Activated CD4-positive, alpha-beta T cell treated with anti-CD3 and anti-CD28 coated beads, Interleukin-10, Interleukin-2, amounts not matched to agents 100 ng/mL and 50 ng/mL, durations not matched to agents 16 hours and 8 hours (primary cell): ENCODE measurements at places on chromosomes 5 and 9.

DNA sequence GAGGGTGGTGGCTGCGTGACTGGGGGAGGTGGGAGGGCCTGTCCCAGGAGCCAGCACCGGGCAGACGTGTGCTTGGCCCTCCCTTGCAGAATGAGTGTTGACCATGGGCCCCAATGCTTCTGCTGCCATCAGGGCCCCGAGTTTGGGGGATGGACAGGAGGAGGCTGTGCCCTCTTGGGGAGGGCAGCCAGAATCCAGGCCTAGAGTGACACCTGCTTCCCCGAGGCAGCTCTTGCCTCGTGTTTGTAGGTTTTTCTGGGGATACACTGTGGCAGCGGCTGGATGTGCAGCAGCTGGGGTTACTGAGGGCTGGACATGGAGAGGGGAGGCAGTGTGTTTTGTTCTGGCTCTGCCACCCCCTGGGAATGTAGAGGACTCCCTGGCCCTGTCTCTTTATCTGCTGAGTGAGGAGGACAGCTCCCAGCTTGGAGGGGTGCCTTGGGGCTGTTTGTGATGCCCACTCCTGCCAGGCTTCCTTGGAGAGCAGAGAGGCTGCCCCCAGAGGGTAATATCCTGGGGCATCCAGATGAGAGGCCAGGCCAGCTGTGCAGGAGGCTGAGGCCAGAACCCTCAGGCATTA, 22.7 kb downstream of the WNK2 start:
- no peak for DNase-seq

DNA sequence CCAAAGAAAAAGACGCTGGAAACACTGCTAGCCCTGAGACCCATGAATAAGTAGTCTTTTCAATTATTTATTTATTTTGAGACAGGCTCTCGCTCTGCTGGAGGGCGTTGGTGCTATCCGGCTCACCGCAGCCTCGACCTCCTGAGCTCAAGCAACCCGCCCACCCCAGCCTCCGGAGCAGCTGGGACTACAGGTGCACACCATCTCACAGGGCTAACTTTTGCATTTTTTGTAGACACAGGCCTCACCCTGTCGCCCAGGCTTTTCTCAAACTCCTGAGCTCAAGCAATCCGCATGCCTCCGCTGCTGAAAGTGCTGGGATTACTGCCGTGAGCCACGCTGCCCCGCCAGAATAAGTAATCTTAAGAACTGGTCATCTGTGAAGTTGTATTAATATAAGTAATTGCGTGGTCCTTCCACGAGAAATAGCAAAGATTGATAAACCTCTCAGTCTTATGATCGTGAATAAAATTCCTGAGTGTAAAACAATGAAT, 1.6 kb downstream of the ANXA2R start:
- DNase-seq, result peak; percentile 35

GRCh38 chr5:78544561-78545201, 103.9 kb downstream of the LHFPL2 start:
- peak; percentile 38 for DNase-seq

DNA sequence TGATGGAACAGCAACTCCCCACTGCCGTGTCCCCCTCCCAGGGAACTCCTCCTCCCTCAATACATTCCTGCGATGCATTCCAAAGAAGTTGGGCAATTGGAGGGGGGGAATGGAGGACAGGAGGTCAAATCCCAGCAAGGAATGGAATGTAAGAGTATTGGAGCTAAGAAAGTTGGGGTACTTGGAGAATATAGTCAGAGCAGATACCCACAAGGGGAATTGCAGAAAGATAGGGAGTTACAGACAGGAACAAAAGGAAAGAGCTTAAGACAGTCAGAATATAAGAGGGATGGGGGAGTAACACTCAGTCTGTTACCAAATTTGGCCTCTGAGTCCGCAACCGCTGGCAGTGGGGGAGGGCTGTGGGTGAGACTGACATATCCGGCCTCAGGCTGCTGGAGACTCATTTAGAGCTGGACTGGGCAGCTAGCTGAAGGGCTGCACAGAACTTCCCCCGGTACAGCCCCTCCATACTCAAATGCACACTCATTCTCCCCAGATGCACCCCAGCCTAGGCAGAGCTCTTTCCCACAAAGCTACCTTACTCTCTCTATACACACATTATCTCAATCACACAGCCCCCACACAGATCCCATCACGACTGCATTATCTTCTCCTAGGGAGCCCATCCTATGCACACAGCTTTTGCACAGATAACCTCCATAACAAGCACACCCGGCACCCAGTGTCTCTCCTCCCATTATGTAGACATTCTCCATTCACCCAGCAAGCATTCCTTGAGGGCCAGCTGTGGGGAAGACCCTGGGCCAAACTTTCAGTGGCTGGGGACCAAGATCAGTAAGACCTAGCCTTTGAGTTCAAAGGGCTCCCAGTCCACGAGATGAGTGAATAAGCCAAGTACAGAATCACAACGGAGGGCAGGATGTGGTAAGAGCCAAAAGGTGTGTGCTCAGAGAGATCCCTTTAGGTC, 3.7 kb downstream of the TLN1 start:
- DNase-seq, result peak; percentile 82

DNA sequence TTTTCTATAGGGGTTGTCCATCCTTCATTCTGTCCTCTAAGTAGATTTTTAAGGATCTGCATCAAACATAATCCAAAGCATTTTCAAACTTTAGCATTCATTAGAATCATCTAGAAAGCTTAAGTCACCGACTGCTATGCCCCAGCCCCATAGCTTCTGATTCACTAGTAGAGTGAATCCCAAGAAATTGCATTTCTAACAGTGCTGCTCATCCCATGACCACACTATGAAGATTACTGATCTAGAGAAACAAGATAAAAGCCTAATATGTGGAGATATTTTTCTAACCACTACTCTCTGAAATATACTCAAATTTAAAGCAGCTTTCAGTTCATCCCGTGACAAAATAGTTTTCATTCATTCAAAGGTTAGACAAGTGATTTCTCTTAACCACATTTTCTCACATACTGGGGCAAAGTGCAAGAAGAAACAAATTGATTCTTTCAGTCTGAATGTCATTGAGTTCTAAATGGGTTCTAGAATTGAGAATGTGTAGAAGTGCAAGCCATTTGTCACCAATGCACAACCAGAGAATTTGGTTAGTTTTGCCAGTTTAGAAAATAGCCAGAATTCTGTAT, 286.9 kb upstream of the CD180 start:
- DNase-seq, result peak; percentile 53

GRCh38 chr5:80622756-80623155, 31.7 kb upstream of the MSH3 start:
- no peak for DNase-seq

DNA sequence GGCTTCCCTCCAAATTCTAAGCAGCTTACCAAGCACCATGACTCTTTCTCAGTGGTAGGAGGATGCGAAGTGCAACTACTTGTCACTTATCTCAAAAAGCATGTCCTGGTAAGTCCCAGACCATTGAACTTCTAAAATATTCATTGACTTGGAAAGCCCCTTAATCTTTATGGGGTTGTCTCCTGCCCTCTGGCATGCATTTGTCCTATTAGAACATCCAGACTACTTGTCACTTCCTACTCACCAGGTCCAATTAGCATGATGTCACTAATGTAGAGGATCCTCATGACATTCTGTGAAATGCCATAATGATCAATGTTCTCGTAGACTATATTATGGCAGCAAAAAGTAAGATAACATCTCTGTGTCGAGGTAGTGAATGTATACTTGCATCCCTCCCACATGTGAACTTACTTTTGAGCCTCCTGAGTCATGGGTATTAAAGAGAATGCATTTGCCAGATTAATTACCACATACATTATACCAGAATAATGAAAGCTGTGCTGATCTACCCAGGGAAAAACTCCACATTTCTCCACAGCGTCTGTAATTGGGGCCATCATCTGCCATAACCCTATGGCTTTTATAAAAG, 63.5 kb upstream of the RAD23B start:
- DNase-seq, result no peak

- DNase-seq, result no peak
These were observed 69.5 kb downstream of the RXRA start for GRCh38 chr9:134395737-134396257.

DNA sequence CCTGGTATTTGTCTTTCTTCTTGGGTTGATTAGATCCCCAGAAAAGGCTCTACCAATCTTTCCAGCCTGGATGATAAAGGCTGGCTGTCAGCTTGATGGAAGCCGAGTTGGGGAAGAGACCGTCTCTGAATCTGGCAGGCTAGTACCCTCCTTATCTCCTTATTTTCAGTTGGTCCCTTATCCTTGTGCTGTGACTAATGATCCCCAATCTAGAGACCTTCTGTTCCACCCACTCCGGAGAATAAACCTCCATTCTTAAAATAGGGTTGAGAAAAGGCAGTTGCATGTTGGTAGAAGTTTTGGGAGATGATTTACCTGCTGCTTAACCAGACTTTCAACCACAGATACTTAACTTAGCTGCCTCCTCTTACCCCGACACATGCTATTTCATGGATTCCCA, 52.3 kb downstream of the PRKACG start:
- no peak for DNase-seq

GRCh38 chr5:105536675-105537074, 1974.1 kb upstream of the NUDT12 start:
- no peak for DNase-seq

DNA sequence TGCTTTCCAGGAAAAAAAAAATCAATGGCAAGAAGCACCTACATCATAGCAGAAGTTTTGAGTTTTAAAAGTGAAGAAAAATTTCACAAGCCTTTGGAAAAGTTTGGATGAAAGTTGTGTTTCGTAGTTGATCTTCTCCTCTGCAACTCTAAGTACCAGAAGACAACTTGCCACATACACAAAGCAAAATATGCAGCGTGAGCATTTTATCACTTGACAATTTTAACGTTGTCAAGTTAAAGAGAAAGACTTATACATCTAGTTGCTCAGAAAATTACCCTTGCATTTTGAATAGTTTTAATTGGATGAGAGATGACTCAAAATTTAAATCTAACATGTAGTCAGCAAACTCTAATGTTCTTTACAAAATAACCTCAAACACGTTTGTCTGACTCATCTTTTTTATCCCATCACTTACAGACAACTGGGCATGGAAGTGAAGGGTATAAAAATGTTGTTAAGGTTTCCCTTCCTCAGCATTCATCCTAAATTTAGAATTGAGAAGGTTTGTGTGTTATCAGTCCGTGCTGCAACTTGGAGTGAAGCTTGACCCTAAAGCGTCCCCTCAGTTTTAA, 213.4 kb downstream of the MARCHF11 start:
- DNase-seq, result no peak

- DNase-seq, result no peak
These were observed 27.8 kb downstream of the PRRC2B start for GRCh38 chr9:131421691-131422090.

GRCh38 chr9:72443855-72444254, 77.6 kb upstream of the TMC1 start:
- DNase-seq, result peak; percentile 87

DNA sequence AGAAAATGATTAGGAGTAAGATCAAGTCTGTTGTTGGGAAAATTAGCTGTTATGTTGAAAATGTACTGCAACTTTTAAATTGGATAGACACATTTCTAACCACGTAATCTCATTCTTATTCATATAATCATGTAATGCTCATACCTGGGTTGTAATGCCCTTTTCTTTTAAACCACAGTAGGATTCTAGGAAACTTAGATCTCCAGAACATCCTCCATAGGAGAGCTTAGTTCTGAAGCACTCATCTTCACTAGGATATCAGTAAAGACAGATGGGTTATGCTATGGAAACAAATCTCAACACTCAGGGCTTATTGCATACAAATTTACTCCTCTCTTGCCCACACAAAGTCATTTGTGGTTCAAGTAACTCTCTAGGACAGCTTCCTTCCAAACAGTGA, 34.8 kb upstream of the ANXA1 start:
- peak; percentile 47 for DNase-seq

GRCh38 chr5:156420665-156421064, 93.7 kb downstream of the SGCD start:
- no peak for DNase-seq

DNA sequence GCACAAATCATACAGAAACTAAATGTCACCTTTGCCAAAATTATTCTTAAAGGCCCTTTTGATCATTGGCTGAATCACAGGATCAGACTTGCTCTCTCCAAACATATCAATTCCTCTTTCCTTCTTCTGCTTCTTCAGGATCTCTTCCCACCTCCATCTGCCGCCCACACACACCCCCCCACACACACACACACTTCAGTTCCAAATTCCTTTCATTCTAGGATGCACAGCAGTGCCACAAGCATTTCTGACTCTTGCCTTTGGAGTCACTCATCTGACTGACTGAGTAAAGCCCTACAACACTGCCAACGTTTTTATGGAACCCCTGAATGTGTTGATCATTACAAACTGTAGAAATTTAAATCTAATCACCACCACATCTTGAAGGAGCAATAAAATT, 22.9 kb downstream of the DNAH5 start:
- no peak for DNase-seq

DNA sequence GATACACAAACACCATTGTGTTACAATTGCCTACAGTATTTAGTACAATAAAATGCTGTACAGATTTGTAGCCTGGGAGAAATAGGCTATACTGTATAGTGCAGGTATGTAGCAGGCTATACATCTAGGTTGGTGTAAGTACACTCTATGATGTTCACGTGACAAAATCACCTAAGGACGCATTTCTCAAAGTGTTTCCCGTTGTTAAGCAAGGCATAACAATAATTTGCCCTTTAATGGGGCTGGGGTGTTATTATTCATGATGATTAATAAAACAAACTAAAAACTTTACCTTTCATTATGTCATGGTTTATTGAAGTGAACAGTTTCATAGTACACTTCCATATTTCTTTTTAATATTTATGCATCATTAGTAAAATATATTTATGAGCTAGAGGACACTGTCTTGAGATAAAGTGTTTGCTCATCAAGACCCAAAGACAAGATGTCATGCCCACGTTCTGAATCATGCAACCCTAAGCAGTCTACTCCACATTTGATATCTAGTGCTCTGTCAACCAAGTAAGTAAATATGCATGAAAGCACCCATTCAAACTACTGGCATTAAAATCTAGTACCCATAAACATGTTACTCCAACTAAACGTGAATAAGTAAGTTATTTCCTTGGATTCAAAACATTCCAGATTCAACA, 220.5 kb downstream of the NR2F1-AS1 start:
- no peak for DNase-seq

DNA sequence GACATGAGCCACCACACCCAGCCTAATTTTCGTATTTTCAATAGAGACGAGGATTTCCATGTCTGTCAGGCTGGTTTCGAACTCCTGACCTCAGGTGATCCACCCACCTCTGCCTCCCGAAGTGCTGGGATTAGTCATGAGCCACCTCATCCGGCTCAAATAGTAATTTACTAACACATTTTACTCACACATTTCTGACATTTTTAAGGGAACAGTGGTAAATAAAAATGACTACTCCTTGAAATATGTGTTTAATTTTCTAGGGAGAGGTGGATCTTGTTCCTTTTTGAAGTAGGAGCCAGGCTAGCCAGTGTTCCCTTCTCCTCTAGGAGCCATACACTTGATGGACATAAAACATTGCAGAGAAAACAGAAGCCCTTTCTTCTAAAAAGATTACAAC, 55.2 kb upstream of the ERBIN start:
- DNase-seq, result no peak

DNA sequence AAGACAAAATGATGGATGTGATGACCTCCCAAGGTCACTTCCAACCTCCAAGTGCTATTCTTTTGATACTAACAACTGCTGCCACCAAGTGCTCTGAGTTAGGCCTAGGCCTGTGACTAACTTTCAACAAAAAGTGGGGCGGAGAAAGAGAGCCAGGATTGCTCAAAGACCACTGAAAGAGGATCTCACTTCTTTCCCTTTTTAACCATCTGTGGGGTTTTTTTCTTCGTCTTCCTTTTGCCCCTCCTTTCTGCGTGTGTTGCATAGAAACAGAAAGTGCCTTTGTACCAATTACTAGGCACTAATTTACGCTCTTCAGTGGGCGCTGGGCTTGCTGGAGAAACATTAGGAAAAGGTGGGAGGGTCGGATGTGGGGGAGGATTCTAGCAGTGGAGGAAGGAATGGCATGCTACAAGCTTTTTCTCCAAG, 8.0 kb downstream of the KLF9 start:
- DNase-seq, result peak; percentile 60
